ENCODE measurements at places on chromosomes 12 and 14. TPM values are rescaled to one million over a fixed set of nuclear protein-coding genes. Genes with fewer than 3 reads are reported as not detected.

The SLC25A47 gene
- total RNA-seq: not detected

DNA sequence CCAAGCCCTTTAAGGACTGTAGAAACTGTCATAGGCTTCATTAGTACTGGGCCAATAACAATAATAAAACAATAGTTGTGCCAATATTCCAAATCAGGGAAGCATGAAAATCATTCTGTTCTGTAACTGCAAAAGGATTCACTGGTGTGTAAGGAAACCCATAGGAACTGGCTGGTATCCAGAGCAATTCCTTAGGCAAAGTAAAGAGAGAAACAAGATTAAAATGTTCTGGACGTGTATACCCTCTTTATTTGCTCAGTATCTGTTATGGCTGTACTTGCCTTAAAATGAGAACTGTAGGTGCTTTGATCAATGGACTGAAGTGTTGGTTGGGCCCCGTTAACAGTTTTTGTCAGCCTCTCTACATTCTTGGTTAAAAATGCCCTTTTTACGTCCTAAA lies 72.4 kb upstream of the STAC3 start:
- DNase-seq: no peak

GRCh38 chr12:46389031-46389616 lies 16.6 kb upstream of the SLC38A2 start:
- no peak for DNase-seq

GRCh38 chr12:16352481-16352880 lies 5.0 kb downstream of the MGST1 start:
- DNase-seq: no peak

The CLEC9A gene
- total RNA-seq: not detected

The GDF3 gene
- total RNA-seq: not detected

DNA sequence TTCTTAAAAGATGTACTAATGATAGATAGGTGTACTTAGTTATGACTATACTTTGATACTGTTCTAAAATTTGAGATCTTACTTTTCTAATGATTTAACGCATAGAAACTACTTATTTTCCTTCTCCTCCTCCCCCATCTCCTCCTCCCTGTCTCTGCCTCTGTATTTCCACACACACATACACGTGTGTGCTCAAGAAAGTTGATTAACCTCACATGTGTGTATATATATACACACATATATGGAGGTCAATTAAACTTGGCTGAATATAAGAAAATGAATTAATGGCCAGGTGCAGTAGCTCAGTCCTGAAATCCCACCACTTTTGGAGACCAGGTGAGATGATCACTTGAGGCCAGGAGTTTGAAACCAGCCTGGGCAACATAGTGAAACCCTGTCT lies 362.7 kb upstream of the SYT1 start:
- DNase-seq: no peak

- DNase-seq: peak; percentile 64
Measured at GRCh38 chr12:26017484-26018211, 59.2 kb downstream of the RASSF8 start.

DNA sequence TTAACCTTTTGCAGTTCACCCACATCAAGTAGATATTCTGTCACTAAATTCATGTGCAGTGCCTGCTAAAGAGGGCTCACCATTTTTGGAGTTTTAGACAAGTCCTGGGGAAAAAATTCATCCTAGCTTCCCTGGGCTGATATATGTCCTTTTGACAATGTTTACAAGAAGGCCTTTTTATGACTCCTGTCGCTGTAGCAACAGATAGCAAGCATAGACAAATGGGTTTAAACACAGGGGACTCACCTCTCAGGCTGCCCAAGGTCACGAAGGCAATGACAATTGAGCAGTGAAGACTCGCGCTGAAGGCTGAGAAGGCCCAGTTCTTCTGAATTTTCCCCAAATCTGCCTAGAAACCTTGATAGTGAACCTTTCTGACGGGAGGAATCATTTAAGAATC lies 150.7 kb upstream of the CPM start:
- DNase-seq: no peak

GRCh38 chr12:113461666-113462065 lies 10.0 kb downstream of the LHX5 start:
- no peak for DNase-seq

DNA sequence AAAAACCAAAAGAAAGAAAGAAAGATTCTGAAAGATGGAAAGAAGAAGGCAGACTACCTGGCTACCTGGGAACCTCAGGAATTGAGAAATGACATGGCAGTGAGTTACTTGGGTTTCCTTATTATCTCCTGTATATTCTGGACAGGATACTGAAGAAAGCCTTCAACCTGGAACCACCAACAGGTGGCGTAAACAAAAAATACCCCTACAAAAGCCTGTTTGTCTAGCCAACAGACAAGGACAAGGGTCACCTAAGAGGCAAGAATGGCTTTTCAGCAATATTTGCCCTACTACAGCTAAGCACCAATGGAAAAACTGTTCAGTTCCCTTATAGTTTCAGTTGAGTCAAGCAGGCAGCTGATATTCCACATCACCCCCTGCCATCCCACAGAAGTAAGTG lies 274.9 kb downstream of the GPHN start:
- no peak for DNase-seq

The AHNAK2 gene
- 218 TPM for total RNA-seq

GRCh38 chr12:46276756-46277155 lies 7.9 kb upstream of the SLC38A1 start:
- no peak for DNase-seq

The SIVA1 gene
- 373 TPM for total RNA-seq

The TMBIM6 gene
- 246 TPM for total RNA-seq

Data from sigmoid colon (tissue), 7 donors.